ENCODE measurements at places on chromosomes 13 and 19.

DNA sequence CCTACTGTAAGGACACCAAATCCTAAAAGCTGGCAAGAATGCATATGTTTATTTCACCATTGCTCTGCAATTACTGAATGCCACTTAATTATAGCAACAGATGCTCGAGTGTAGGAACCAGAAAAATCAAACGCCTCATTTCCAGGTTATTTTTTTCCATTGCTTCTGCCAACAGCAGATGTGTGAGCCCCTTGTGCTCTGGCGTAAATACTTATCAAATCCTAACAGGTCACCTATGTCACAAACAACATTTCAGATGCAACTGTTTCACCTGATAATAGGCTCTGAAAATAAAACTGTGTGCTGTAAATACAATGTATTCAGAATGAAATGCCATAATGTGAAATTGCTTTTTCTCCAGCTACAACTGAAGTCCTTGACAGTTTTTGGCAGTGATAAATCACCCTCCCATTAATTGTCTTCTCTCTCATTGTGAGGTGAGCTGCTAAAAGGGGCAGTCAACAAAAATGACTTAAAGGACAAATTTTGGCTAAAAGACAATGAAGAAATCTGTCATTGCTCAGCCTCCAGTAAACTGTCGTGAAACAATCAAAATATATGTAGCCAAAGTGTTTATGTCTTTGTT, 344.0 kb downstream of the DACH1 start:
- DNase-seq = no peak

DNA sequence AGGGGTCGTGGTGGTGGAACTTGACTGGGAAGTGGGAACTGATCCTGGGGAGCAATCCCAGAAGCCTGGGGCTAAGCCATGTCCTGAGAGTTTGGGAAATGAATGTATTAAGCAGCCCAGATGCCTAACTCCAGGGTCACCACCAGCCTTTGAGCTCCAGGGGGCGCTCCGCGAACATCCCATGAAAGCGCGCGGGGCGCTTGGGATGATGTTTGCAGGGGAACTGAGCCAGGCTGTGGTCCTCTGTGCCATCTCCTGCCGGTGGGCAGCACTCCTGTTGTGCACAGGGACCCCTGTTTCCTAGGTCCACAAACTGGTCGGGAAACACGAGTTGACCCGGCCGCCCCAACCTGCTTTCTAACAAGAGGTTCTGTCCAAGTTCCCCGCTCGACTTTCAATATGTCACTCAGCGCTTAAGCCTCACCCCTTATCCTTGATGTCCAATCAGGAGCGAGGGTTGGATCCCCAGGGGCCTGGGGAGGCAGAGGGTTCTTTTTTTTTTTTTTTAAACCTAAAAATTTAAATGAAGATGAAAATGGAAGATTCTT, 14.4 kb downstream of the LEUTX start:
- DNase-seq = peak; percentile 40

DNA sequence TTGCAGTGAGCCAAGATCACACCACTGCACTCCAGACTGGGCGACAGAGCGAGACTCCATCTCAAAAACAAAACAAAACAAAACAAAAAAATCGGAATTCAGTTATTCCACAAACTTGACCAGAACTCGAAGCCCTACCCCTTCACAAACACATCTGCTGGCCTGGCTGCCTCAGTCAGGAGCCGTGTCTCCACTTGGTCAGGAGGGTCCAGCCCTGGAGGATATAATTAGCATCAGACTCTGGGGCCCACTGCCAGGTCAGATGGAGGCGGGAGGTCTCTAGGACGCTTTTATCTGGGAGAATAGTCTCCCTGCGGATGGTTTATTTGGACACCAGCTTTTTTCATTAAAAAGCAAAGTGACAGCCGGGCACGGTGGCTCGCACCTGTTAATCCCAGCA, 8.0 kb downstream of the ELL start:
- no peak for DNase-seq

- DNase-seq = no peak
These were observed 720 bp downstream of the FARP1 start for GRCh38 chr13:98143601-98144026.

- DNase-seq = no peak
These were observed 16.9 kb downstream of the IZUMO4 start for GRCh38 chr19:2113439-2114211.

DNA sequence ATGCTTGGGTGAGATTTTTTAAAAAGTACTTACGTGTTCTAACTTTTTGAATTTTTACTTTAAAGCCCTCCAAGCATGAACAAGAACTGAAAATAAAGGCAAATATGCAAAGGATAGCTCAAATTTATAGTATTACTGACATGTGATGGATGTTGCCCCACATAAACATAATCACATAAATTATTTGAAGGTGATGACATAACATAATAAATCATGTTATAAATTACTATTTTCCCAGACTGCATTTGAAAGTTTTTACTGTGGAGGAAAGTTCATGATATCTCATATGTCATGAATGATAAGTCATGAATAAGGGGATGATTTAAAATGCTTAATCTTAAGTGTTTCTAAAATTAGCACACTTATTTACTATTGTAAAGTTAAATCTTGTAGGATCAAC, 705.7 kb upstream of the SLITRK1 start:
- DNase-seq = no peak

- no peak for DNase-seq
These were observed 2125.7 kb upstream of the PCDH20 start for GRCh38 chr13:63541336-63541735.

DNA sequence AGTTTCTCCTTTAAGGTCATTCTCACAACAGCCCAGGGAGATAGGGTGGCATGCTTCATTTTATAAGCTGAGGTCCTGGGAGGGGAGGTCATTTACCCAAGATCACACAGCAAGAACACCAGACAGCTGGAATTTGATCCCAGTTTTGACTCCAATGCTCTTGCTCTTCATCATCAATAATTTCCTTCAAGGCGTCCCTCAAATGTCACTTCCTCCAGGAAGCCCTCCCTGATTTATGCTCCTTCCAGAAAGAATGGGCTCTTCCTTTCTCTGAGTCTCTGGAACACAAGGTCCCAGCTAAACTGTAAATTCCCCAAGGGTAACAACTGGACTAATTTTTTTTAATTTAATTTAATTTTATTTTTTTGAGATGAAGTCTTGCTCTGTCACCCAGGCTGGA, 4.7 kb upstream of the DHX34 start:
- no peak for DNase-seq

GRCh38 chr13:107407074-107407473, 808.3 kb downstream of the LIG4 start:
- DNase-seq = no peak

DNA sequence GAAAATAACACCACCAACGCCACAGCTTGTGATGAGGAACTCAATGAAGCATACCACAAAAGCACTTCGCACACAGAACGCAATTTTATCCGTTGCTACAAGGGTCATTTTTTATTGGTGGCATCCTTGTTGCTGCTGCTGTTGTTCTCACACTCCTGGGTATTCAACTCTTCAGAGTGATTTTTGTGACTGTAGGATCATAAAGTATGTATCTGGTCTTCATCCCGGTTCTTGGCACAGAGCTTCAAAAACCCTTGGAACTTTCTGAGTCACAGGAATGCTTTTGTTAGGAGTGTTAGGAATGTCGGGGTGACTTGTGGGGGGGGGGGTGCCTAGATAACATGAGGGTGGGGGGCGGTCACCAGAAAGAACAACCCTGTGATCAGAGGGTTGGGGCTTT, 108.4 kb downstream of the ZNF557 start:
- DNase-seq = no peak

DNA sequence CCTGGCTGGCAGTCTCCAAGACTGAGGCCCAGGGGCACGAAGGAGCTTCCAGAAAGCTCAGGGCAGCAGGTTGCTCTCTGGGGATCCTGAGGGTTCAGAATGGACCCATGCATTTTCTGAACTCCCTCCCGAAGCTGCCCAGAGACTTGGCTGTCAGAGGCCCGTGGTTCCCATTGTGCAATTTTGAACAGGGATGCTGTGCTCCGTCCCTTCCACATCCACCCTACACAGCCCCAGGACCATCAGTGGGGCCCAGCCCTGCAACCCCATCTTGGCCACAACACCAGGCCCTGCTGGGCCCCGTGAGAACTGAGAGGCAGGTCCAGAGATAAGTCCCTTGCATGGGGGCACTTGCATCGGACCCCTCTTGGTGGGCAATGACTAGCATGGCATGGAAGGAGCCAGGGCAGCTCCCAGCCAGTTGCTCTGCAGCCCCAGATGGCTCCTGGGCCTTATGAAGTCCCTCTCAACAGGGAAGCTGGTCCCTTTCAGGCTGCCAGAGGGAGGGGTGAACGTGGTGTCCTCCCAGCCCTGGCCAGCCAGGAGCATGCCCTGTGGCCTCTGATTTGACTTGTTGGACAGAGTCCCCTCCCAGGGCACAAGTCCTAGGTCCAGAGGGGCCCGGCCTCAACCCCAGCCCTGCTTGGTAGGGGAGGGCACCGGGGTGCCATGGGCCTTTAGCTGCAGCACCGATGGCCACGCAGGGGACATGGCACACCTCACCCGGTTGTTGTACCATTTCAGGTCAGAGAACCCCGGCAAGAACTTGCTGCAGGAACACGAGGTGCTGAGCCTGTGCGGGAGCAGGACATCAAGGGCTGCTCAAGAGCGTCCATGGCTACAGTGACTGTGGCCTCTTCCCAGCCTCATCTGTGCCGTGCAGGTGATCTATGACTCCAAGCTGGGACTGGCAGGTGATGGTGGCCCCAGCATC, 17.3 kb upstream of the ZNF14 start:
- no peak for DNase-seq

GRCh38 chr19:41510484-41510883, 65.5 kb upstream of the CEACAM21 start:
- no peak for DNase-seq

DNA sequence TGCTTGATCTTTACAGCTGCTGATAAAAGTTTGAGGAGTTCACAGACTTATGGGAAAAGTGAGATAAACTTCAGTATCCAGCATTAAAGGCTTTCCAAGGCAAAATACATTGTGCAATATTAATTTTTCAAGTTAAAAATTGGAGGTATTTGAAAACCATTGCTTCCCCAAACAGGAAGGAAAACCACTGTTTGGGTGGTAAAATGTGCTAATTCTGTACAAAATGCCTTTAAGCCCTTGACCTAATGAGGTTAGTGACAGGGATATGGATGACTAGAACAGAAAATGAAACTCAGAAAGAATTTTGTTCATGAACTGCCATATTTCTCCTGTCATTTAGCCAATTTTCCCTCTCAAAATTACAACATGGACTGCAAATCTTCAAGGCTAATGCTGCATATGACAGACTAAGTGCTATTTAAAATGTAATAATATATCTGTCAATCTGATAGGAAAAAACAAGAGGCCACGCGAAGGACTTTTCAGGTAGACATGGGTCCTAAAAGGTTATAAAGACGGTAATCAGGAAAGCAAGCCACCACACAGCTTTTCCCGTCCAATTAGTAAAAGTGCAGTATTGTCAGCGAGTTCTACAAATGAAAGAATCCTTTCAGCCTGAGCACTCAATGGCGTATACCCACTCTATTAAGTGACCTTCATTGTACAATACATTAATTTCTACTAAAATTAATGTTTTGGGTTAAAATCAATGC, 212.8 kb downstream of the ENOX1 start:
- no peak for DNase-seq

DNA sequence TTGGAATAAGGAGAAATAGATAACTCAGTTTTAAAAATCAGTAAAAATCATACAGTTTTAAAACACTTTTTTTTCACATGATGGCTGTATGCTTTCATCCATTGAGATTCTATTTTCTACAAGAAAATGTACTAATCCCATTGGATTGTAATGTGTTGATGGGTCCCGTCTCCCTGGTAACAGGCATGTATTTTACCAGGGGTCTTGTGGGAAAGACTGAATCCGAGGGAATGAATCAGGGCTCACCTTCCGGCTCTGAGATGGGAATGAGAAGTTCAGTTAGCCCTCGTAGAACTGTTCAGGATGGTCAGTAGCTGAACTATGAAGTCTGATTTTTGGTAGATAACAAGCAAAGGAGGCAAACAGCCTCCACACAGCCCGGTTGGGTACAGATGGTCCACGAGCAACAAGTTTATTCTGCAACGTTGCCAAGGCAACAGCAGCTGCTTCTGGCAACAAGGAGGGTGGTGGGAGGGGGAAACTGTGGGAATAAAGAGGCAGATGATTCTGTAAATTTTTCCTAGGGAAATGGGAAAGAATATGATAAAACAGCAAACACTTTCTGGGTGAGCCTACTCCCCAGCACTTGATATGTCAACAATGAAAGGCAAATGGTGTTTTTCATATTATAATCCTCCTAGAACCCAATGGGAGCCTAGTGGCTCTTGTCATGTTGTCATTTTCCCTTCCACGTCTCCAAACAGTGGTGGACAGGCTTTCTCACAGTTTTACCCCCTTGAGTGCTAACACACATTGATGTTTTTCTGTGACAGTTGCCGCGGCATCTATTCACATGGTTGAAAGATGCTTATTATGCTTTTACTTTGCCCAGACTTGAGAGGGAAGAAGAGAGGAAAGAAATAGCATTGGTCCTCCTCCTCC, 12.4 kb upstream of the SIAH3 start:
- no peak for DNase-seq

DNA sequence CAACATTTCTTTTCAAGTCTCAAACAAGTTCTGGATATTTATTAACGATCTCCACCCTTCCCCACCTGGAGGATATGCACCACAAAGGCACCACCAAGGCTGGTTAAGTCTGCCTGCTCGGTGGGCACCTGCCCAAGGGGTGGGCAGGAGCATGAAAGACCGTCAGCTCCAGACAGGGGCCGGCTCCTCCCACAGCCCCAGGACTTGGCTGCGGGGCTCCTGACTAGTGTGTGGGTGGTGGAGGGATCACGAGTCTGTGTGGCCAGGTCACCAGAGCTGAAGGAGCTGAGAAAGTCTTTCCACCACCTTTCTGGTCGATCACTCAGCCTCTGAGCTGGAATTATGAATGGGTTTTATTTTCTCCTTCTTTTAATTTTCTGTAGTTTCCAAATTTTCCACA, 7.8 kb downstream of the SLC7A1 start:
- no peak for DNase-seq

DNA sequence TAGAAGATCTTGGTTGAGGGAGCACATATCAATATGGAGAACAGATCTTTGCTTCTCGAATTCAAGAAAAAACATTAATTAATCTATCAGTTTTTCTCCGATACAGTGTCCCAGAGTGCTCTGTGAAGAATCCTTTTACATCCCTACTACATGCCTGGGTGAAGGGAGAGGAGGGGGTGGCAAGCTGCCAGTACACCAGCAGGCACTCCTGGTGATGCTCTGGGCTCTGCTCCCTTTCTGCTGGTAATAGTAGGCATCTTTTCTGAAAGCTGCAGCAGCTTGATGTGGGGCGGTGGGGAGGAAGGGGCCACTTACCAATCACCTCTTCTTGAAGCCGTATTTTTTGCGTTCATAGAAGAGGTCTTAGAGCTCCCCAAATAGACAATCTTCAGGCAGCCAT, 30.7 kb downstream of the PBX4 start:
- no peak for DNase-seq

GRCh38 chr13:57045826-57046546, 94.7 kb upstream of the PRR20A start:
- DNase-seq = no peak

GRCh38 chr13:44664308-44664707, 88.2 kb upstream of the TSC22D1 start:
- DNase-seq = no peak

All from stimulated activated CD8-positive, alpha-beta memory T cell treated with anti-CD3 and anti-CD28 coated beads, Interleukin-15, amount 100 ng/mL, for 48 hours (primary cell).